ENCODE measurements at places on chromosomes 2 and 18. TPM values are rescaled to one million over a fixed set of nuclear protein-coding genes. Genes with fewer than 3 reads are reported as not detected.

FOXI3 gene
- total RNA-seq = not detected

- no peaks in the 10 kb centered on the region for H3K36me3 ChIP-seq
- no peak for DNase-seq
- H3K4me1 ChIP-seq = no peaks in the 10 kb centered on the region
- H3K4me3 ChIP-seq = no peak overlapping the region
- no peak overlapping the region for H3K27ac ChIP-seq
- H3K27me3 ChIP-seq = no peaks in the 10 kb centered on the region
Measured at GRCh38 chr2:39530411-39530866, 93.4 kb upstream of the MAP4K3 start.

- DNase-seq = no peak
- H3K4me3 ChIP-seq = no peak overlapping the region
- no peak overlapping the region for H3K27ac ChIP-seq
- no peaks in the 10 kb centered on the region for H3K36me3 ChIP-seq
- H3K4me1 ChIP-seq = no peaks in the 10 kb centered on the region
- H3K27me3 ChIP-seq = no peaks in the 10 kb centered on the region
Measured at GRCh38 chr2:183348492-183348891, 224.2 kb downstream of the NUP35 start.

CNOT11 gene
- 19.2 TPM for total RNA-seq

DNA sequence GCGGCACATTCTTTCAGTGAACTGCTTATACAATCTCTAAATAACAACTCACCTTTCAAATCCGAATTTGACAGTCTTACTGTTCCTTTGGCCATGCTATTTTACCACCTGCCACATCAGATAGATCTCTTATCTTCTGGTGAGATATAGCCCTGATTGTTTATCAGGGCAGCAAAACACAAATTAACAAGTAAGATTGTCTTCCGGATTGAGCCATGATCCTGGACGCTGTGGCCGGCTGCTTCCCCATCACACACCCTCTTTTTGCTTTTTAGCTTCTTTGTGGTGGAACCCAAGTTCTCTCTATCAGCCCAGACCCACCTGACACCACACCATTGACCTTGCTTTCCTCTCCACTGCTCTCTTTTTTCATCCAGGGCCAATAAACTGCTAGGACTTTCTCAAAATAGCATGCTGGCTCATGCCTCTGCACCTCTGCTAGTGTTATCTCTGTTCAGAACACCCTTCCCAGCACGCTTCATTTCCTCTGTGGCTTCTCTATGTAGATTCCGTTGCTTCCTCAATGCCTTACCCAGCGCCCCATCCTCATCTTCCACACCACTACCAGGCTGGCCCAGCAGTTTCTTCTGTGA, 111.8 kb upstream of the CNTNAP5 start:
- no peaks in the 10 kb centered on the region for H3K27me3 ChIP-seq
- H3K27ac ChIP-seq = no peak overlapping the region
- H3K36me3 ChIP-seq = no peaks in the 10 kb centered on the region
- H3K4me3 ChIP-seq = no peak overlapping the region

DNA sequence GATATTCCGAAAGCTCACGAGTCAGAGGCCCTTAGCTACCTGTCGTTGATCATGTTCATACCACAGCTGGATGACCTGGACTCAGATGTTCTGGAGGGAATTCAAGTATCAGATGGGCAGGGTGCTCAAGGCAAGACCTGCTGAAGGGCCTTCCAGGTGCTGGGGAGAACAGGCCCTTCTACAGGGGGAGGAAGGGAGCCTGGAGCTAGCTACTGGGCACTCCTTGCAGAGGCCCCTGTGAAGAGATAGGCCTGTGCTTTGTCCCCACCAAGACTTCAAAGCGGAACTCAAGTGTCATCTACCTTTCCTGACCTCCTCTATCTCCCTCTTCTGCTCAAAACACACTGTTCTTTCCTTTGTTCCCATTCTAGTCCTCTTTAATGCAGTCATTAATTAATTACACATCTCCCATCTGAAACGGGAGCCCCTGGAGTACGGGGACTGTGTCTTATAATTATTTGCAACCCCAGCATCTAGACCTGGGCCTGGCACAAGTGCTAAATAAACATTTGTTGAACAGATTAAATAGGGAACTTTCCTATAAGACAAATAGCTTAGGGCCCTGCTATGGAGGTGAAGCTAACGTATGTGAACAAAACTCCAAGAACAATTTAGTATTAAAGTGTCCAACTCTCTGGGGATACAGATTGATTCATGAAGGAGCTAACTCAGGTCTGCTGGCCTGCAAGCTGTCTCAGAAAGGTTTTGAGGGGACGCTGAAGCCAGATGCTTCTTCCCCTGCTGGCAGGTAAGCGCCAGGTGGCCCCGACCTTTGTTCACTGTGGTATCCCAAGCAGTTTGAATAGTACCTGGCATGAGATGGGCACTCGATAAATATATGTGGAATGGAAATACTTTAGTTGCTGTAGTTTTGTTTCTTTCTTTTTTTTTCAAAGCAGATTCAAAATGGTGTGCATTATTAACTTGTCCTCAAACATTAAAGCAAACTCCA, 22.0 kb downstream of the RHOB start:
- H3K4me1 ChIP-seq = peaks cover 24% of the 10 kb centered on the region
- H3K27ac ChIP-seq = peak overlapping the region; percentile 87
- no peak overlapping the region for H3K4me3 ChIP-seq
- DNase-seq = no peak

GRCh38 chr2:224417361-224417729, 15.4 kb upstream of the FAM124B start:
- no peaks in the 10 kb centered on the region for H3K36me3 ChIP-seq
- H3K4me1 ChIP-seq = no peaks in the 10 kb centered on the region
- no peak for DNase-seq
- H3K27ac ChIP-seq = no peak overlapping the region
- H3K4me3 ChIP-seq = no peak overlapping the region

- peak overlapping the region; percentile 43 for H3K27ac ChIP-seq
- peak overlapping the region; percentile 17 for H3K4me3 ChIP-seq
- no peak for DNase-seq
- H3K27me3 ChIP-seq = no peaks in the 10 kb centered on the region
- H3K4me1 ChIP-seq = no peaks in the 10 kb centered on the region
- H3K36me3 ChIP-seq = no peaks in the 10 kb centered on the region
Measured at GRCh38 chr2:234025466-234025865, 25.0 kb upstream of the SPP2 start.

WDCP gene
- total RNA-seq = 8.3 TPM

DNA sequence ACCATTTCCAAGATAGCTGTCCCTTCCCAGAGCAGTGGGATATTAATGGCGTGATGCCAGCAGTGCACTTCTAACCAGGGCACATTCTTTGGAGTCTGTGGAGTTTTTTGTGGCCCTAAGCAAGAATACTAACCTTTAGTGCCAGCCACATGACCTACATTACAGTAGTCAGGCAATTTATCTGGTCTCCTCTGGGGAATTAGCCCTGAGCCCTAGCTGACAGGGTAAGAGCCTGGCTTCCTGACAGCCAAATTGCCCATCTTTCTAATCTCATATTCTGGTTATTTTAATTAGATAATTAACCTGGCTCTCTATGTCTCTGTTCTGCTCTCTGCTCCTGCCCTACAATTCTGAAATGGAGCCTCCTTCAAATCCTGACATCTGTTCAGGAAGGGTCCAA, 5.2 kb downstream of the PFN4 start:
- no peak for DNase-seq
- H3K4me3 ChIP-seq = no peak overlapping the region
- no peaks in the 10 kb centered on the region for H3K36me3 ChIP-seq
- no peaks in the 10 kb centered on the region for H3K4me1 ChIP-seq

- no peak for DNase-seq
- no peak overlapping the region for H3K4me3 ChIP-seq
- no peaks in the 10 kb centered on the region for H3K4me1 ChIP-seq
- no peak overlapping the region for H3K27ac ChIP-seq
- H3K27me3 ChIP-seq = no peaks in the 10 kb centered on the region
Measured at GRCh38 chr2:231321556-231322334, 73.8 kb upstream of the B3GNT7 start.

CYTIP gene
- total RNA-seq = 18.7 TPM

- no peaks in the 10 kb centered on the region for H3K36me3 ChIP-seq
- no peaks in the 10 kb centered on the region for H3K4me1 ChIP-seq
- DNase-seq = no peak
- no peak overlapping the region for H3K4me3 ChIP-seq
Measured at GRCh38 chr2:2899826-2900225, 477.8 kb downstream of the EIPR1 start.

DNA sequence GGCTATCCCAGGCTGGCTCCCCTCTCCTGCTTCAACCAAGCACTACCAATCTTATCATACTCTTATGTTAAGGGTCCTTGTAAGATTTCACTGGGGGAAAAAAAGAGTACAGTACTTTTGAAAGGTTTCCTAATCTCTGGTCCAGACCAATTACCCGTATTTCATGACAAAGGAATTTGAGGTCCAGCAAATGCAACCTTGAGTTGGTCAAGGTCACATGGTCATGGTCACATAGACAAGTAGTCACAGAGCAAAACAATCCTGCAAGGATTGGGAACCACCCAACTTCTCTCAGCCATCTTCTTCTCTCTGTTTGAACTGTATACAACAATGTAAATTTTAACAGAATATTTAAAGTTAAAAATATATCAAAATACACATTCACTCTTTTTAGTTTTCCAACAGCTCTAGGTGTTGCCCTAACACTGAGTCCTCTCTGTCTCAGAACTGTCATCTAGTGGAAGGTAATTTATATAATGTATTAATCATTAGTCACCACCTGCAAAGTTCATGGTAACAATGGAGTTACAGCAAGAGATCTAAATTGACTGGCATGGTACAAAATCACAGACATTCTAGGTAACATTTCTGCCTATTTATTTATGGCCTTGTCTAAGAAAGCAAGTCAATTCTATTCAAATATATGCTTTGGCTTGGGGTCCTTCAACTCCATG, 21.5 kb downstream of the DTNB start:
- H3K36me3 ChIP-seq = no peaks in the 10 kb centered on the region
- DNase-seq = no peak
- no peaks in the 10 kb centered on the region for H3K27me3 ChIP-seq
- no peak overlapping the region for H3K4me3 ChIP-seq
- H3K4me1 ChIP-seq = no peaks in the 10 kb centered on the region
- H3K27ac ChIP-seq = no peak overlapping the region

CD207 gene
- 0.88 TPM for total RNA-seq

GRCh38 chr2:149617476-149617875, 29.9 kb upstream of the MMADHC start:
- DNase-seq = no peak
- no peaks in the 10 kb centered on the region for H3K27me3 ChIP-seq
- H3K27ac ChIP-seq = no peak overlapping the region

DNA sequence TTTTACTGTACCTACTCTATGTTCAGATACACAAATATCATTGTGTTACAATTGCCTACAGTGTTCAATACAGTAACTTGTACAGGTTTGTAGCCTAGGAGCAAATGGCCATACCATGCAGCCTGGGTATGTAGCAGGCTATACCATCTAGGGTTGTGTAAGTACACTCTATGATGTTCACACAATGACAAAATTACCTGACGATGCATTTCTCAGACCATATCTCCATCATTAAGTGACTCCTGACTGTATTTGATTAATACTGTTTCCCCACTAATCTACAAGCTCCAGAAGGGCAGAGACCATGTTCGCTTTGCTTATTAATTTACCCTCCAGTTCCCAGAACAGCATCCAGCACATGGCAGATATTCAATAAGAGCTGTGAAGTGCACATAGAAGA, 372.2 kb downstream of the METTL4 start:
- H3K27ac ChIP-seq = no peak overlapping the region
- DNase-seq = no peak
- H3K27me3 ChIP-seq = no peaks in the 10 kb centered on the region
- no peak overlapping the region for H3K4me3 ChIP-seq
- no peaks in the 10 kb centered on the region for H3K4me1 ChIP-seq

CSRNP3 gene
- 2.0 TPM for total RNA-seq

PTPRM gene
- total RNA-seq = 140 TPM

DNA sequence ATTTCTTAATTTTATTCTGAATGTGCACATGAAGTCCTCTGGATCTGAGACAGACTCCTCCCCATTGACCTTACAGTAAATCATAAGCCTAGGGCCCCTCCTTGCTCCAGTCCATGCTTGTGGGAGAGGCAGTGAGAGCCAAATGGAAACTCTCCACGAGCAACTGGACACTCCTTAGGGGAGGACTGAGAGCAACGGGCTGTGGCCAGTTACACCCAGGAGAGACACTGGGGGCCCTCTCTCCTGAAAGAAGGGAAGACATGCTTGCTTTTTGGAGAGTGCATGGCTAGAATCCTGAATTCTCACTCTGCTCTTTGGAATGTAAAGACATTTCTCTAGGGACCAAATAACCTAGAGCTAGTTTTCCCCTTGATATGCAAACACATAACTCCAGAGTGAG, 49.0 kb upstream of the BIN1 start:
- H3K4me1 ChIP-seq = peaks cover 3% of the 10 kb centered on the region
- H3K27ac ChIP-seq = no peak overlapping the region
- no peak for DNase-seq
- H3K36me3 ChIP-seq = no peaks in the 10 kb centered on the region
- no peak overlapping the region for H3K4me3 ChIP-seq

GPR45 gene
- total RNA-seq = not detected

GRCh38 chr2:36556842-36557241, 41.1 kb downstream of the FEZ2 start:
- H3K27me3 ChIP-seq = no peaks in the 10 kb centered on the region
- no peak overlapping the region for H3K4me3 ChIP-seq
- H3K4me1 ChIP-seq = no peaks in the 10 kb centered on the region
- H3K36me3 ChIP-seq = no peaks in the 10 kb centered on the region
- DNase-seq = no peak

UPP2 gene
- not detected for total RNA-seq

POTEI gene
- total RNA-seq = 1.2 TPM

DNA sequence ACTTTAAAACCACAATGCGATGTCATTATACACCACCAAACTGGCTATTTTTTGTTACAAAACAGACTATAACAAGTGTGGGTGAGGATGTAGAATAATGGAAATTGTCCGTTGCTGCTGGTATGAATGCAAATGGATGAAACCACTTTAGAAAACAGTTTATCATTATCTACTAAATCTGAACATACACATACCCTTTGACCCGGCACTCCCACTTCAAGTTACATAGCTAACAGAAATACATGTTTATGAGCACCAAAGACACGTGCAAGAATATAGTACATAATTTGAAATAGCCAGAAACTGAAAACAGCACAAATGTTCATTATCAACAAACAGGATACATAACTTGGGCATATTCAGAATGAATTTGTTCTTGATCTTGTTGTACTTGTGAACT, 206.4 kb upstream of the CHAC2 start:
- no peaks in the 10 kb centered on the region for H3K27me3 ChIP-seq
- no peak overlapping the region for H3K27ac ChIP-seq
- no peaks in the 10 kb centered on the region for H3K36me3 ChIP-seq
- no peak for DNase-seq
- H3K4me1 ChIP-seq = no peaks in the 10 kb centered on the region

DNA sequence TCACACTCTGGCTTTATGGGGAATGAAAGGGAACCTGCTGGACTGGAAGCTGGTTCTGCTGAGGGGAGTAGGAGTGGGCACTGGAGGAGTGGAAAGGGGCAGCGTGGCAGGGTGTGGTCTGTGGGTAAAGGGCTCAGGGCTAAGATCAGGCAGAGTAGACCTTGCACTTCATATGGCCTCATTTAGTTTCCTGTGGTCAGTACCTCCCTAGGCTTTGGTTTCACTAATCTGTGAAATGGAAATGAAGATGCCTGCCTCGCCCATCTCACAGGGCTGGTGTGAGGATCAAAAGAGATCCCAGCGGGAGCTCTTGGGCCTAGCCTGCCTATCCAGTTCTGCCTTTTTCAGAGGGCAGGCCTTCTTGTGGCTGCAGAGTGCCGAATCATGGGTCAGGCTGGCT, 208.7 kb downstream of the LOXHD1 start:
- no peaks in the 10 kb centered on the region for H3K36me3 ChIP-seq
- no peak for DNase-seq
- no peaks in the 10 kb centered on the region for H3K27me3 ChIP-seq
- H3K4me1 ChIP-seq = no peaks in the 10 kb centered on the region
- no peak overlapping the region for H3K27ac ChIP-seq

MAL gene
- 0.32 TPM for total RNA-seq

ASB18 gene
- total RNA-seq = not detected
